ENCODE measurements at places on chromosomes 13 and 19.

- DNase-seq, result peak; percentile 72
Measured at GRCh38 chr19:30682999-30683536, 310.9 kb downstream of the ZNF536 start.

DNA sequence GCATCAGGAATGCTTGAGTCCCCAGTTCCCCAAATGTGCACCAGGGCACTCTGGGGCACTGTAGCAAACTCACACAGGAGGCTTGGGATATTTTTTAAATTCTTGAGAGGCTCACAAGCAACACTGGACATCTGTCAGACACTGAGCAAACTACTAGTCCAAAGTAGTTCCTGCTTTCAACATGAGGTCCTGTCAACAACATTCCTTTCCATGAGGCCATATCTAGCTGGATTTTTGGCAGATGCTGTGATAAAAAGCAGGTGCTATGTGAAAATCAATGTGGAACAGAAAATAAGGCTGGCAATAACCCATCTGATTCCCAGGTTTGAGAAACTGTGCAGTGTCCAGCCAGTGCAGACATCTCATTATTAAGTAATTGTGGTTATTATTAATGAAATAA lies 50.5 kb downstream of the STARD13 start:
- DNase-seq, result no peak

DNA sequence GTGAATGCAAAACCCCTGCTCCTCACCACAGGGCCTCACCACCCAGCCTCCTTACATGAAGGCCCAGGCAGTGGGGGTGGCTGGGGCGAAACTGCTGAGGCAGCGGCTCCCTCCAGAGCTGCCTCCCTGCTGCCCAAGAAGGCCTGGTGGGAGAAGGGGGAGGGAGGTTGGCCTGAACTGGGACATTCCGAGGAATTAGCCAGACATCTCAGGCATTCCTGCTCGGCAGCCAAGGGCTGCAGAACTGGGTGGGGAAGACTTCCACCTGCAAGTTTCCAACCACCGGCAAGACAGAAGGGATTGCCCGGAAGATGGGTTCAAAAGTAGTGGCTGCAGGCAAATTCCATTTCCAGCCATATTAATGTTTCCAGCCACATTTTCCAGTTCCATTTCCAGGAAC lies 2.3 kb upstream of the PSPN start:
- no peak for DNase-seq

DNA sequence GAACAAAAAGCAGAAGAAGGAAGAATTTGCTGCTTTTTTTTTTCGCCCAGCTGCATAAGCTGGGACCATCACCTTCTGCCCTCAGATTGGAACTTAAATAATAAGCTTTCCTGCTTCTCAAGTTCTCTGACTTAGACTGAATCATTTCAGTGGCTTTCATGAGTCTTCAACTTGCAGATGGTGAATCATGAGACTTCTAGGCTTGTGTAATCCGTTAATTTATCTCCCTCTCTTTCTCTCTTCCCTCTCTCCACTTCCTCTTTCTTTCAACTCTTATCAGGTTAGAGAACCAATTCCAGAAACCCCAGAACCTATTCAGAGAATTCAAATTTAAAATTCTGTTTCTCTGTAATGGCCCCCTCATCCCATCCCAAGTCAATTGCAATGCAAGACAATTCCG lies 1153.7 kb downstream of the PCDH9 start:
- DNase-seq, result no peak

GRCh38 chr13:61040181-61040580 lies 375.5 kb downstream of the PCDH20 start:
- no peak for DNase-seq

DNA sequence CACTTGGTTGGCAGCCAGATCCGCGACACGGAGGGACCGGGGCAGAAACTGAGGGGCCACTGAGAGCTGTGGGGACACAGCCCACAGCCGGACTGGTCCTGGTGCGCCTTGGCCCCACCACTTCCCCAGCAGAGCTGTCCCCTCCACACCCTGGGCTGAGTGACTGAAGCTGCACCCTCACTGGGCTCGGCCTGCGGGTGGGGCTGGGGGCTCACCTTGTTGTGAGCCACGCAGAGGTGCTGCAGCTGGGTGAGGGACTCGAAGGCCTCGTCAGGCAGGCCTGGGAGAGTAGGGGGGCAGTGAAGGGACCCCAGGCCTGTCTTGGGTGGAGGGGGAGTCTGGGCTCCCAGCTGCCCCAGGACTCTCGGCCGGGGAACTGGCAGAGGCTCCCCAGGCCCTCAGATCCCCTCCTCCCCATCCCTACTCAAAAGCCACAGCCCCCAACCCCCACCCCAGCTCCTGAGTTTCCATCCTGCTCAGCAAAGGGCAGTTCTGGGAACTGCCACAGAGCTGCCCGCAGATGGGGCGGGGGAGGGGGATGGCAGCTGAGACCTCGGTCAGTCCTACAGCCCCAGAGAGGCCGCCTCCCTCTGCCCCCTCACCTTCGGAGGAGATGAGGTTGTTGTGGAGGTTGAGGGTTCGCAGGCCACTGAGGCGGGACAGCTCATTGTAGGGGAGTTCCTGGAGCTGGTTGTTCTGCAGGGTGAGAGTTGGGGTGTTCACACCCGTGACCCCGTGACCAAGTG lies 2.3 kb downstream of the PODNL1 start:
- DNase-seq, result no peak

DNA sequence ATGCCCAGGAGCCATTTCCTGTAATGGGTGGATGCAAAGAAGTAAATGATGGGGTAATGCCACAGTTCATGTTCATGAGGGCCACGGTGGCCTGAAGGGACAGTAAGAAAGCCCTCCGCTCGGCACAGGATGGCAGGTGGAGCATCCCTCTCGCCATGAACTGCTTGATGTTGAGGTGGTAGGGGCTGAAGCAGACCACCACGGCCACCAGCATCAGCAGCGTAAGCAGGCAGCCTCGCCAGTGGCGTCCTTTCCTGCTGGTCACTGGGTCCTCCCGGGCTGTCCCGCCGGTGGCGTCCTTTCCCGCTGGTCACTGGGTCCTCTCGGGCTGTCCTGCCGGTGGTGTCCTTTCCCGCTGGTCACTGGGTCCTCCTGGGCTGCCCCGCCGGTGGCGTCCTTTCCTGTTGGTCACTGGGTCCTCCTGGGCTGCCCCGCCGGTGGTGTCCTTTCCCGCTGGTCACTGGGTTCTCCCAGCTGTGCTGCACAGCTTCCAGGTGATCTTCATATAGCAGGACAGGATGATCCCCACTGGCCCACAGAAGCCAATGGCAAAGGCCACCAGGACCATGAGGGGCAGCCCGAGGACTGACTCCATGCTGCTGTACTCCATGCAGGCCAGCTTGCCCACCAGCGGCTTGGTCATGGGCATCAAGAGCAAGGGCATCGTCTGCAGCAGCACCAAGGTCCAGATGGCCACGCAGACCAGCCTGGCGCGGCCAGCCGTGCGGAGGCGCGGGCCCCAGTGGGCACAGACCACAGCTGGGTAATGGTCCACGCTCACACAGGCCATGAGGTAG lies 93.2 kb upstream of the TM9SF2 start:
- DNase-seq, result no peak

- no peak for DNase-seq
Measured at GRCh38 chr13:27027086-27027667, 144.4 kb downstream of the USP12 start.

DNA sequence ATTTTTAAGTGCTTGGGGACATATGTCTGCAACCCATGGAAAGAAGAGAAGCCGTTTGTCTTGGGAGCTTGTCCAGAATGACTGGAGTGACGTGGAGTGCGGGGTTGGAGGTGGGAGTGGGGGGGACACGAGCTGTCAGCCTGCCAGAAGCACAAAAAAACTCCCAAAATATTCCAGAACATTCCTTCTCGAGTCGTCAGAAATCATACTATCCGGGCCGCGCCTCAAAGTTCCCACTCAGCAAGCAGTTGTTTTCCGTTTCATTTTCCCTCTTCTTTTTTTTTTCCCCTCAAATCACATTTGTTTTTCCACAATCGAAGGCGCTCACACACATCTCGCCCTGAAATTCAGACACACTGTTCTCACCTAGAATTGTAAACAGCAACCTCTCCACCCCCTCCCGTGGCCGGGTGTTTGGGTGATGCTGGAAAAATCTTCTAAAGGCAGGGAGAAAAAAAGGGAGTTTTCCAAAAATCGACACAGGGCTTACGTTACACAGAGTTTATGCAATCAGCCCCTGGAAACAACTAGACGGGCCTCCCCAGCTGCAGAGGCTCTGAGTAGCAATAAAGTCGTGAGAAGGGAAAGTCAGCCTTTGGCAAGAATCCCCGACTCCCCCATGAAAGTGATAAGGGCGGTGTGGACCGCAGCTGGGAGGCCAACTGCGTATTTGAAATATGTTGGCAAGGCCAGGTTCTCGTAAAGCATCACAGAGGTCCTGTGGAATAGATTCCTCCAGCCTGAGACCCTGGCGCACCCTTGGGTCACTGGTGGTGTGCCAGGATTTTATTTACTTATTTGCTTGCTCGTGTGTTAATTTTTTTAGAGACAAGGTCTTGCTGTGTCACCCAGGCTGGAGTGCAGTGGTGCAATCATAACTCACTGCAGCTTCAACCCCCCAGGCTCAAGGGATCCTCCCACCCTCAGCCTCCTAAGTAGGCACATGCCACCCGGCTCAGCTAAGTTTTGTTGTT lies 31.2 kb upstream of the KLF2 start:
- no peak for DNase-seq

- peak; percentile 13 for DNase-seq
Measured at GRCh38 chr13:111066544-111066943, 48.6 kb upstream of the ARHGEF7 start.

DNA sequence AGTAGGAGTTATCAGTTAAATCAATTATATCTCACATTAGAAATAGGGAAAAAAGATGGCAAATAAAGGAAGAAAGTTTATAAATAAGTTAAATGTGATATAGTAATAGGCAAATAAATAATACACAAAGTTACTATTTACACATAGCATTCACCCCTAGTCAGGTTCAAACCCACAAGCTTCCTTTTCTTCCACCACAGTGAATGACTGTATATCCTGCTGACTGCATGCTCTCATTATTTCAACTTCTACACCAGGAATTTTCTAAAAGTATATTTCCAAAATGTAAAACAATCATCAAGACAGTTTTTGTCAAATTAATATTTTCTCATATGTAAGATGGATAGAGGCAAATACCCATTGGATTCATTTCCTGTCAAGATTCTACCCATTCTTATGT lies 548.6 kb upstream of the SLITRK5 start:
- DNase-seq, result no peak

GRCh38 chr13:57858376-57858775 lies 226.8 kb downstream of the PCDH17 start:
- no peak for DNase-seq

DNA sequence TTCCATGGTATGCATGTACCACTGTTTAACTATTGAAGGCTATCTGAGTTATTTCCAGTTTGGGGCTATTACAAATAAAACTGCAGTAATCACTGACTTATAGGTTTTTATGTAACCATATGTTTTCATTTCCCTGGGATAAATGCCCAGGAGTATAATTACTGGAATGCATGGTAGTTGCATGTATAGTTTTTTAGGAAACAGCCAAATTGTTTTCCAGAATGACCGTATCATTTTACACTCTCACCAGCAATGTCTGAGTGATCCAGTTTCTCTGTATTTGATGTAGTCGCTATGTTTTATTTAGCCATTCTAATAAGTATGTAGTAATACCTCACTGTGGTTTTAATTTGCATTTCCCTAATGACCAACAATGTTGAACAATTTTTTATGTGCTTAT lies 42.0 kb downstream of the CYSLTR2 start:
- DNase-seq, result no peak

- DNase-seq, result no peak
Measured at GRCh38 chr19:16084067-16084685, 7.9 kb downstream of the TPM4 start.
